ENCODE measurements at places on chromosomes 4 and X.
A peak's percentile ranks its signal among the peaks of the same experiment; 100 is the strongest.

GRCh38 chr4:30256116-30256832 lies 463.9 kb upstream of the PCDH7 start:
- DNase-seq, result no peak

DNA sequence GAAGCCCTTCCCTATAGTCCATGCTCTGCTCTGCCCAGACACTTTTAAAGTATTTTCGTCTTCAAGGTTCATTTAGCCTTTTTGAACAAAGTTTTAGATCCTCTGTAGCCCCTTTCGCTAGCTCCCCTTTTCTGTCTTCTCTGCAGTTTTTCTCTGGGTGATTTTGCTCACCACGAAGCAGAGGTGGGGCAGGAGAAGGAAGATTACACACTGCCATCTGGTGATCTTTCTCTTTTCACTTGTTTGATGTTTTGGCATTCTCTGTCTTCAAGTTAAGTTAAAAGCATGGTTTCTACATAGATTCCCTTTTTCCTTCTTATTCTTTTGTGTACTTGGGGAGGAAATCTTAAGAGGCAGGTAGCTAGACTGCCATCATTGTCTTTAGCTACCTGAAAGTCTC lies 43.9 kb downstream of the CC2D2A start:
- DNase-seq, result no peak

- no peak for DNase-seq
These were observed 106.3 kb upstream of the BOD1L1 start for GRCh38 chr4:13733817-13734216.

- DNase-seq, result no peak
These were observed 144.3 kb downstream of the BEND2 start for GRCh38 chrX:18076434-18076833.

- no peak for DNase-seq
These were observed 231.0 kb downstream of the ADGRL3 start for GRCh38 chr4:61431131-61431530.

DNA sequence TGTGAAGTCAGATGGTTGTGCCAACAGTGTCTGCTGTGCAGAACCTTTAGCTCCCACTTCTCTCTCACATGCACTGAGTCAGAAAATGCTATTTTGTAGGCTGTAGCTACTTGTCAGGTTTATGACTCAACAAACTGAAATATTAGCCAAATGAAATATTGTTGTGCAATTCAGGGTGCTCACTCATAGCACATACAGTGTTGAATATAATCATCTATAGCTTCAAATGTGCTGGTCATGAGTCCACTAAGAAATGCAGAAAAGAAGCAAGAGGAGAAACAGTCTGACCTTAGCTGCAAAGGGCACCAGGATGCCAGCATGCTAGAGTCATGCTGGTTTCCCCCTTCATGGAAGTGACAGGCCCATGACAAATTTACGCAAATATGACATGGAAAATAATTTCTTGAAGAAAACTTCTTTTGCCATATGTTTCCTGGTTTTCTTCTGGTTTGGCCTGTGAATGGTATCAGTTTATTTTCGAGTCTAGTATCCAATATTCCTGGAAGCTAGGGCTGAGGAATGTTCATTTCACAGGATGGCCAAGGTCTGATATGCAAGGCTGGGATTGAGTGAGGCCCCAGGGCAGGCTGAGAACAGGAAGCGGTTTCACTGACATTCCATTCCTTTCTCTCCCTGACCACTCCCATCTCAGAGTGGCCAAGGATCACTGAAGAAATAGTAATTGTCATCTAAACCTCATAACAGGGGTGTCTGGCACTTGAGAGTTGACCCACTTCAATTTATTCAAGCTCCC lies 10.3 kb upstream of the CXCL2 start:
- DNase-seq, result peak; percentile 95

DNA sequence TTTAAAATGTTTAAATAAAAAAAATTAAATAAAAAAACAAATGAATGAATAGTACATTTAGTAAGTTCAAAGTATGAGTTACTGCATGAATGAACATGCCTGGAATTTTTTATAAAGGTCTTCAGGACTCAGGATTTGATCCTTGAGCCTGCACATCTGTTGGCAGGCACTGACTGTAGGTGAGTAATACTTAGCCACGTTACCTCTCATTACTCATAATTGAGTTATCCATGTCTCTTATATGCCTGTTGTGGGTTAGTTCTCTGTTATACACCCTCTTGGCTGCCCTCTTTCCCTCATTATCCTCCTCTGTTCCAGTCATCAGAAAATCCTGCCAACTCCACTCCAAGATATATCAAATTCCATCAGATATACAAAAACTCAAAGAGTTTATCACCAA lies 276.0 kb downstream of the FBXW7 start:
- DNase-seq, result peak; percentile 64

DNA sequence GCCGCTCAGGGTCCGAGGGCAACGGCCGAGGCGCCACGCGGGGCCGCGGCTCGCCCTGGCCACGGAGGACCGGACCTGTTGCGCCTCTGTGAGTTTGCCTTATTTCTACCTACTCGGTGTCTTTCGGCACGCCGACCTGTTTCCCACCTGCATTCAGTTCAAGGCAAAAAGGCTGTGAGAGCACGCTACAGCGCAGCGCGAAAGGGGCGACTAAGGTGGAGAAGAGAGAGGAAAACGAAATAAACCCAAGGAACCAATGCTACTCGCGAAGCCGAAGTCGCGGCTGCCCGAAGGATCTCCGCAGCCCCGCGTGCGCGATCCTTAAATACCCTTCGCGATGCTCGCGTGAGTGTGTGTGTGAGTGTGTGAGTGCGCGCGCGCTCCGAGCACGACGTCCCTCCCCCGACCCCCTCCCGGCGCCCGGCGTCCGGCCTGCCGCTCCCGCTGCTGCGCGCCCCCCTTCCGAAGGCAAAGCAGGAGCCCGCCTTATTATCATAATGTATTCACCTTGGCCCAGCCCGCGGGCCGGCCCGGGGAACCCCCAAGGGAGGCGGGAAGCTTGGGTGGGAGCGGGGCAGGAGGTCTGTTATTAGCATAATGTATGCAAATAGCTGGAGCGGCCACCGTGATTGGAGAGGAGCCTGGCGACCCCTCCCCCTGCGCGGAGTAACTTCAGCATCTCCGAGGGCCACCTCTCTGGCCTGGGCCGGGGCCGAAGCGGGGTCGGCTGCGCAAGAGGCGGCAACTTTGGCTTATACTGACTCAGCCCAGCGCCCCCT lies at the start of gene COL25A1:
Gene COL25A1 (minus strand): TSS at position 298 of the 779 bp plus-strand sequence.
- DNase-seq, result no peak

GRCh38 chr4:23333946-23334878 lies 555.6 kb downstream of the PPARGC1A start:
- peak; percentile 91 for DNase-seq

DNA sequence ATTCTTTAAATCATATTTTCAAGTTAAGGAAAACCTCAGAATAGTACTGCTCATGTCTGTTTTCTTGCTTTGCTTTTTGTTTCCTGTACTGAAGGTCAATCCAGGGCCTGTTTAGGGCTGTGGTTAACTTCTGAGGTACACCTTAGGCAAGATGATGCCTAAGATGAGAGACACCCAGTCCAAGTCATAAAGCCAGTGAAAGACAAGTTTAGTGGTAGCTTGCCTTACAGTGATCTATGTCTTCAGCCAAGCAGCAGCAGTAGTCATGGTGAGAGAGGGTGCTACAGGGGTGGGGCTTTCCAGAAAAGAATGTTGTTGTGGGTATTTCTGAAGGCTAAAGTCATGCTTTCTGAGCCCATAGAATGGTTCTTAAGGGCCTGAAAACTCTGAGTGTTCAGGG lies 173.7 kb downstream of the VSIG4 start:
- no peak for DNase-seq

DNA sequence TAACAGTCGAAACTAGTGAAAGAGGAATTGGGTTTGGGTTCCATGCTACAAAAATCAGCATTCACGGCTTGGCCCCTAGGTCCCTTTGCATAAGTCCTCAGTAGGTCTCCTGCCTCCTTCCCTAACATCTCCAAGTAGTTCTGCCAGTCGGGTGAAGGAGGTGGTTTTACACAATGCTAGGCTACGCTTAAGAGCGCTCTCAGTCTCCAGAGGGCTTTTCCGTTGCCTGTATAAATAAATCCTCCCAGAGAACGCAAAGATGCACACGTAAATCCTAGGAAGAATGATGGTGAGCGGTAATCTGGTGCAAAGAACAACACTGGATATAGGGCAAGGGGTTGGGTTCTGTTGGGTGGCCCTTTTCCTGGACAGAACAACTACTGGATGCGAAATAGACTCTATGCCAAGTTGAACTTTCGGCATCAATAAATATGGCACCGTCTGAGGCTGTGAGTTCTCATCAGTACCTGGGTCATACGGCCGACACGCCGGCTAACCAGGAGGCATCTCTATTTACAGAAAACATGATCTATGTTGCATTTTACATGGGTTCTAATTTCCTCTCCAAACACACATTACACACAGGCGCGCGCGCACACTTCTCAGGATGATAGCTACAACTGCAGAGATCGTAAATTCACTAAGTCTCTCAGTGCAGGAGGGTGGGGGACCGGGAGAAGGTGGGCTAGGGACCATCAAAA lies 1.3 kb downstream of the CAMK2D start:
- peak; percentile 28 for DNase-seq

DNA sequence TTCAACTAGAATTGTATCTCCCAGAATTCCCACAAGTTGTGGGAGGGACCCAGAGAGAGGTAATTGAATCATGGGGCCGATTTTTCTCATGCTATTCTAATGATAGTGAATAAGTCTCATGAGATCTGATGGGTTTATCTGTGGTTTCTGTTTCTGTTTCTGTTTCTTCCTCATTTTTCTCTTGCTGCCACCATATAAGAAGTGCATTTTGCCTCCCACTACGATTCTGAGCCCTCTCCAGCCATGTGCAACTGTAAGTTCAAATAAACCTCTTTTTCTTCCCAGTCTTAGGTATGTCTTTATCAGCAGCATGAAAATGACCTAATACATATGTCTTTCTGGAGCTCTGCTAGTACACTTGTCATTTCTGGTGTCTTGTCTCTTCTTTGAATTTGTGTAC lies 22.1 kb upstream of the OR13H1 start:
- no peak for DNase-seq

GRCh38 chrX:46125111-46125510 lies 420.1 kb downstream of the ZNF674 start:
- DNase-seq, result no peak

- DNase-seq, result peak; percentile 3
These were observed 50.8 kb downstream of the DTHD1 start for GRCh38 chr4:36332023-36332781.

GRCh38 chrX:68942104-68942503 lies 113.3 kb downstream of the EFNB1 start:
- DNase-seq, result no peak

GRCh38 chrX:100072336-100072735 lies 337.7 kb downstream of the PCDH19 start:
- no peak for DNase-seq

- no peak for DNase-seq
These were observed 4.9 kb upstream of the HAUS7 start for GRCh38 chrX:153475271-153475670.

DNA sequence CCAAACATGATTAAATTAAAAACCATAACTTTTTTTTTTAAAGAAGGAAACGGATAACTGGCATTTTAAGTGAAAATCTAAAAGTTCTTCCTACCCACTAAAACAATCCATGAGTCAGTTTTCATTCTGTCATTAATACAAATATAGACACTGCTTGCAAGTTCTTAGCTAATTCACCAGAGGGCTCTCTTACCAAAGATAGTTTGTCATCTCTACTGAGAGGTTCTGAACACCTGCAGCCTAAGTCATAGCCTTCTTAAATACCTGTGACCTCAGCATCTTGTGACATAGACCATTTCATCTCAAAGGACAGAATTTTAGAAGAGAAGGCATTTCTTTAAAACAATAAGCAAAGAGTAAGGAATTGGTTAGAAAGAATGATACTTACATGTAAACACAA lies 65.3 kb upstream of the FAM120C start:
- DNase-seq, result peak; percentile 31

- no peak for DNase-seq
These were observed 149.7 kb downstream of the ANTXR2 start for GRCh38 chr4:79923281-79923680.

DNA sequence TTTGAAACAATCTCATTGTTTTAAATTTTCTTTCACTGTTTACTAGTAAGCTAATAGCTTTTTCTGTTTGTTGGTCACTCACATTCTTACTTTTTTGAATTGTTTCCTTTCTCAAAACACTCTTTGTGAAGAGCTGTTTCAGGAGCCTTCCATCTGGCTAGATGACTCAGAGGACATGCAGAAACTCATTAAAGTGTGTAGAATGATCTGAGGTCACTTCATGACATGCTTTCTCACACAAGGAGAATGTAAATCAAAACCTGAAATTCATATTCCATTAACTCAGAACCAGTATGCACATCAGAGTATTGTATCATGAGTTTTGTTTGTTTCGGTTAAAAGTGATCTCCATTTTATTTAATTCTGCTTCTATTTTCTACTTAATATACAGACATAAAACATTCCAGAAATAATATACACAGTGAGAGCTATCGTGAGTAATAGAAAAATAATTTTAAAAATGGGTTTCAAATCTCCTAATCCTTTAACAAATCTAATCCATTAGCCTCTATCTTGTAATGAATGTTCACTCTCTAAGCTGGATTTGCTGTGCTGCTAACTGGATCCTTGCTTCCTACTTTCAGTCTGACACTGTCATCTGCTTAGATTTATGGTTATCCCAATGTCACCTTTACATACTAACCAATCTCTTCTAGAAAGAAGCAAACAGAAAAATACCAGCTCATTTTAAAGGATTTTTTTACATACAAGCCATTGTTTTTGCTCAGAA lies 449.6 kb downstream of the FSTL5 start:
- DNase-seq, result peak; percentile 66
